ENCODE measurements at places on chromosomes 3 and 15.

- DNase-seq, result no peak
Observed at GRCh38 chr3:24628523-24629258, 134.0 kb upstream of the THRB start.

DNA sequence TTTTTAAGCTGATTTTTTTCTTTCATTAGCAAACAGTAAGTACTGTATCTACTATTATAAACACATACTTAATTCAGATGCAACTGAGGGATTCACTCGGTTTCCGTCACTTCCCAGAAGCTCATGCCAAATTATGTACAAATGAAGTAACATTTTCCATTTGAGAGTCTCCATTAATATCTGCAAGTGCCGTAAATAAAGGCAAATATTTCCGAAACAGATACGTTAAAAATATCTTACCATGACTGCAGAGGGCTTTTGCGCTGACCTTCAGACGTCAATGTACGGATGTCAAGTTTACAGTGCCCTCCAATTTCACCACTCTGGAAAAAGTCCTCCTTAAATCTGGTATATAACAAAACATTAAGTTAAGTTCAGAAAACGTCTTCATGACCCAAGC, 9.3 kb downstream of the EOGT start:
- no peak for DNase-seq

DNA sequence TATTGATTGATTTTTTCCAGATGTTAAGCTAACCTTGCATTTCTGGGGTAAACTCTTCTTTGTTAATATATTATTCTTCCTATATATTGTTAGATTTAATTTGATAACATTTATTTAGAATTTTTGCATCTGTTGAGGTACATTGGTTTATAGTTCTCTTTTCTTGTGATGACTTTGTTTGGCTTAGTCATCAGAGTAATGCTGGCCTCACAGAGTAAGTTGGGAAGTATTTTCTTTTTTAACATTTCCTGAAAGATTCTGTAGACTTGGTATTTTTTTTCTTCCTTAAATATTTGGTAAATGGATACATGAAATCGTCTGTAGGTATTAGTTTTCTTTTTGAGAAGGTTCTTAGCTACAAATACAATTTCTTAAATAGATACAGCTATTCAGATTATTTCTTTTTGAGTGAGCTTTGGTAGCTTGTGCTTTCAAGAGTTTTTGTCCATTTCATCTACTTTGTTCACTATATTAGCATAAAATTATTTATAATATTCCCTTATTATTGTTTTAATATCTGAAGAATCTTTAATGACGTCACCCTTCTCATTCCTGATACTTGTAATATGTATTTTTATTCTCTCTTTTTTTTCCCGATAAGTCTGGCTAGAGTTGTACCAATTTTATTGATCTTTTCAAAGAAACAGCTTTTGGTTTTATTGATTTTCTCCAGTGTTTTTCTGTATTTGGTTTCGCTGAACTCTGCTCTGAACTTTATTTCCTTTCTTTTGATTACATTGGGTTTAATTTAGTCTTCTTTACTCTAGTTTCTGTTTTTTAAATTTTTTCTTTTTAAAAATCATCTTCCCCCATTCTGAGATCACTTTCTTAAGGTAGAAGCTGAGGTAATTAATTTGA, 6.5 kb upstream of the HPS3 start:
- no peak for DNase-seq

DNA sequence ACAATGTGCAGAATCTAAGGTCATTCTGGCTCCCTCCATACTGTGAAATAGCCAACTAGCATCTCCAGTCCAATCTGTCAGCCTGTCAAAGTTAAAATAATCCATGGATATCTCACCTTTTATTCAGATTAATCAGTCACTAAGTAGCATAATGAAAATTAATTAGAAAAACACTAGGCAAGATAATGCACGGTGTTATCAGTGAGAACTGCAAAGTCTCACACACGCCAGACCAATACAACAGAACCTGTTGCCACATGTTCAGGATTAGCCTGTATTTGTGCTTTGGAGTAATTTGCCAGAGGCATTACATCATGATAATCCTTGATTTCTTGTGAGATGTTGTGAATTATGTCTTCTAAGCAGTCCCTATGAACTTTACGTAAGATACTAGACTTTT, 820.4 kb upstream of the ALCAM start:
- DNase-seq, result no peak

DNA sequence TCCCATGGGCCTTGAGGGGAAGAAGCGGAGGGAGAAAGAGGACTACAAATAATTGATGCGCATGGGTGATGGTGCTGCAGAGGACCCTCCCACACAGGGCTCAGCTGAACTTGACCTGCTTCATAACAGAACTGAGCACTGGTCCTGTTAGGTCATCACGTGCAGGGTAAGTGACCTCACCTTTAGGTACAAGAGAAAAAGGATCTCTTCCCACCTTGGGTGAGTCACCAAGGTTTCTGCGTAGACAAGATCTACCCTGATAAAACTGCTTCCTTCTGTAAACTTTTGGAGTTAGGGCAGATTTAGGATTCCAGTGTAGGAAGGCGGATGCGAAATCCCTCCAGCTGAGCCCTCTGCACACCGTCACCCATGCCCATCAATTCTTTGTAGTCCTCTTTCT, 67.1 kb downstream of the FEM1B start:
- DNase-seq, result no peak

- DNase-seq, result peak; percentile 46
Observed at GRCh38 chr3:32374788-32375595, 16.7 kb upstream of the CMTM7 start.

GRCh38 chr3:172982736-172983364, 158.2 kb downstream of the SPATA16 start:
- DNase-seq, result no peak

- DNase-seq, result no peak
Observed at GRCh38 chr3:128170866-128171516, 17.7 kb downstream of the EEFSEC start.

DNA sequence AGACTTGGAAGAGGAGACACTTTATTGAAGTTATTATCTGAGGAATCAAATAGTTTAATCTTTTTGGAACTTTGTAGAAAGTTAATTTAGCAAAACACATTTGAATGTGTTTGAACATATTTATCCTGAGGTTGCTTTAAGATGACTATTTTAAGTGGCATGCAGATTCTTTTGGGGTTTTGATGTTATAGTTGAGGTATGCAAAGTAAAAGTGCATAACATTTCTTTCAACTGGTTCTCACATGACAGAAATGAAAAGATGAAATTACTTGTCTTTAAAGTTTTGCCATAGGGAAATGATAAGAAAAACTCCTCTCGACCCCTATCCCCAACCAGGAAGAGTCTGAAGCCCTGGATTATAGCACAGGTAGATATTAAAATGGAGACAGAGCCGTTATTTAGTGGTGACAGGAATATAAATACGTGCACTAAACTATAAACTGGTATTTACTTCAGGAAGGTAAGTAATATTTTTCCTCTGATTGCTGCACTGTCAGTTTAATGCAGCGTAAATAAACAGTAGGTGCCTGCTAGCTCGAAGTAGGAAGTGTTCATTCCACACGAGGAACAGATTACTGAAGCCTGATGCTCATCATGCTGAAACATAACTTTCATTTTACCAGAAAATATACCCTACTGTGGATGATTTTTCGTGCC, 15.1 kb upstream of the SATB1 start:
- DNase-seq, result no peak

DNA sequence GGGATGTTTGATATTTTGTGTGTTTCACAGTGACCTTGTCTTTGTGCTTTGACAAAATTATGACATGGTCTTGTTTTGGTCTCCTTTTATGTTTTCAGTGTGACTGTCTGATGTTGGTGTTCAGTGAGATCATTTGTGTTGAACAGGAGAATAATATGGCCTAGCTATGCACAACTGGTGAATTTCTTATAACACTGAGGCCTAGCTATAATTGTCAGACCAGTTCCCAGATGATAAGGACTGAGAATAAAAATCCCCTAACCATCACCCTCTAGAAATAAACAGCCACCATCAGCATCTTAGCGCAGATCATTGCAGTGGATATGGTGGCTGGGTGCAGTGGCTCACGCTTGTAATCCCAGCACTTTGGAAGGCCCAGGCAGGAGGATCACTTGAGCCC, 66.8 kb upstream of the LIMD1 start:
- no peak for DNase-seq

GRCh38 chr3:138139691-138140090, 7.5 kb upstream of the A4GNT start:
- no peak for DNase-seq

GRCh38 chr3:10550705-10551104, 45.3 kb upstream of the ATP2B2 start:
- no peak for DNase-seq

- DNase-seq, result no peak
Observed at GRCh38 chr15:73944161-73945129, 18.2 kb downstream of the LOXL1 start.

DNA sequence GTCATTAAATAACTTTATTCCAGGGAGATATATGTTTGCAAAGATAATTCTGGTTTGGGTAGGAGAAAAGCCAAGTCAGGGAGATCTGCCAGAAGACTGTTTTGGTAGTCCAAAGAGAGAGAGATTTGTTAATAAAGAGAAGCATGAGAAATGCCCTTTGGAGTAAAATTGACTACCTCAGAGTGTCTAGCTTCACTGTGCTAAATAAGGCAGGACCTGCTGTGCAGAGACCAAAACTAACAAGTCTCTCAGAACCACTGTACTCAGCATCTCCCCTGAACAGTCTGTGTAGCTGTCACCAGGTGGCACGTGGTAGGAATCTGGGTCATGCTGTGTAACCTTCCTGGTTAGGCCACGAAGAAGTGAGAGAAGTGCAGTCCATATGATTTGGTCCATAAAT, 31.6 kb upstream of the SLC35G2 start:
- peak; percentile 9 for DNase-seq

DNA sequence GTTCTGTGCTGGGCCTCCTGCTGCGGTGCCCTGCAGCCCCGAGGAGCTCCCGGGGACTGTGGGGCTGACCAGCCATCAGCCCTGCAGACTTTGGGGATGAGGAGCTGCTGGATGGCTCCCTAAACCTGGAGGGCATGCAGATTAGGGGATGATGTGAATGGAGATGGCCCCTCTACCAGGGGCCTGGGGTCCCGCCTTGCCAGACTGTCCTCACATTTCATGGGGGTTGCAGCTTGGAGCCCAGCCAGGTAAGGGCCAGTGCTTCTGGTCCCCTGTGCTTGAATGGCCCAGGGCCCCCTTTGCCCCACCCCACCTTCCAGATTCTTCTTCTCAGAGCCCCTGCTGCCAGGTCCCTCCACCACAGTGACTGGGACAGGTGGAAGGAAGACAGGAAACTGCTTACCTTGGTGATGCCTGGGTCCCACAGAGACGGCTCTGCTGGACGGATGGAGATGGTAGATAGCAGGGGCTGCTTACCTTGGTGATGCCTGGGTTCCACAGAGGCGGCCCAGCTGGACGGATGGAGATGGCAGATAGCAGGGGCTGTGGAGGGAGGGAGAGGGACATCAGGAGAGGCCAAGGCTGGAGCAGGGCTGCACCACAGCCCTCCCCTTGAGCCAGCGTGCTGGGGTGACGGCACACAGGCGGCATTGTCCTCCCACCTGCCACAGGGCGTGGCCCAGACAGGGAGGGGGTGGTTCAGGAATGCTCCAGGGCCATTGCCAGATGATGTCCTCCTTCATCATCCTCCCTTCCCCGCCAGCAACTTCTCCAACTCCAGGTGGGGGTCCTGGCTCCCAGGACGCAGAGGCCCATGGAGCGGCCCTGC, at the start of gene SPTBN5:
TSS of gene SPTBN5 (minus strand) at position 632 of the 829 bp plus-strand sequence. CDS start at position 76, 556 bp downstream.
- DNase-seq, result no peak

- DNase-seq, result no peak
Observed at GRCh38 chr3:191236646-191237045, 37.6 kb downstream of the OSTN start.

GRCh38 chr15:93213281-93213680, 124.3 kb upstream of the RGMA start:
- no peak for DNase-seq

- no peak for DNase-seq
Observed at GRCh38 chr3:191696348-191696747, 235.4 kb downstream of the PYDC2 start.

DNA sequence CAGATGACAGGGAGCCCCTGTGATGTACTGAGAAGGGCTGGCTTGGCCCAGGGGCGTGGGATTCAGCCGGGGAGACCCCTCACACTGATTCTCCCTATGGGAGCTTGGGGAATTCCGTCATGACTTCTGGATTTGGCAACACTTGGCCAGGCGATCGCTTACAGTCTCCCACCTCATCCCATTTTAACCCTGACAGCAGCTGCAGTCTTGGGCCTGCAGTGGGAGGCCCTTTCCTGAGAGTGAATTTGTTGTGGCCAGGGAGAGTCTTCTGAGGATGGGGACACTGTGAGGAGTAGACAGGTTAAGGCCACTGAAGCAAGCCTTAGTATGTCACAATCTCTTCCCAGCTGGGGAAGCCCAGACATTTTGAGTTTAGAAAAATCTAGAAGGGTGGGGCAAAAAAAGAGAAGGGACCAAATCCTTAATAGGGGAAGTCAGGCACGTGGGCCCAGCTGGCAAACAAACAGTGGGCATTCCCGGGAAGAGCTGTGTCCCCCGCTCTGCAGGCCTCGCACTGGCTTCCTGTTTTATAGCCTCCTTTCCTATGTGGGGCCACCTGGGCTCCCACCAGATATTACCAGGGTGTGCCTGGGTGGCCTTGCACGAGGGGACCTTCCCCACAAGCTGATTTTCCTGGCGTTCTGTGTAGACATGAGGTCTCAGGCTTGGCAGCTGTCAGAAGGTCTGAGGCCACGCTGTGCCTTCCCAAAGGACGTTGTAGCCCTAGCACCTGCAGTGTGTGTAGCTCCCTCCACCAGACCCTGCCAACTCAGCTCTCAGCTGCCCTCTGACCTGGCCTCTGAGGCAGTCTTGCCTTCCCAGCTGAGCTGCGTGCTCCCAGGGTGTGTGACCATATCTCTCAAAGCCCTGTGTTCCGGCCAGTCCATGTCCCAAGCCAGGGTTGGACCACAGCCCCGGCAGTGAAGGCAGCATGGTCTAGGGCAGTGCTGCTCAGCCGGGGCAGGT, 64.5 kb downstream of the FEM1B start:
- DNase-seq, result no peak

- DNase-seq, result no peak
Observed at GRCh38 chr3:152621967-152622810, 212.7 kb upstream of the P2RY1 start.

DNA sequence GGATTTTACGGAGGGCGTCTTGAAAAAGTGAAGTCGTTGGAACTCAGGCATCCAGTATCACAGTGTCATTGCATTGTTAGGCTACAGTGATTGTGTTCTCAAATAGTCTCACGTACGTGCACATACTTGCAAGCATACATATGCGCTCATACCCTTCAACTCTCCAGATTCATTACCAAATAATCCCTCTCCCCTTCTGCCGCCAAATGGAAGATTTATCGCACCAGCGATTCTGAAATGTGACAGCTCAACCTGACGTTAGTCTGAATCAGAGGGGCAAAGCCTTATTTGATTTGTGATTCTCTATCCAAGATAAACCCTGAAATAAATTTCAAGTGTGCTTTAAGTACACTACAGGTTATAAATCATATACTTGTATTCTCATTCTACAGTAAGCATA, 119.4 kb downstream of the GADL1 start:
- no peak for DNase-seq

GRCh38 chr3:40054568-40055222, 245.3 kb downstream of the MYRIP start:
- DNase-seq, result no peak

- DNase-seq, result no peak
Observed at GRCh38 chr3:188026191-188026968, 127.6 kb upstream of the LPP start.

Measured in activated naive CD8-positive, alpha-beta T cell treated with anti-CD3 and anti-CD28 coated beads for 36 hours (primary cell).